ENCODE measurements at places on chromosomes 5 and 9.

DNA sequence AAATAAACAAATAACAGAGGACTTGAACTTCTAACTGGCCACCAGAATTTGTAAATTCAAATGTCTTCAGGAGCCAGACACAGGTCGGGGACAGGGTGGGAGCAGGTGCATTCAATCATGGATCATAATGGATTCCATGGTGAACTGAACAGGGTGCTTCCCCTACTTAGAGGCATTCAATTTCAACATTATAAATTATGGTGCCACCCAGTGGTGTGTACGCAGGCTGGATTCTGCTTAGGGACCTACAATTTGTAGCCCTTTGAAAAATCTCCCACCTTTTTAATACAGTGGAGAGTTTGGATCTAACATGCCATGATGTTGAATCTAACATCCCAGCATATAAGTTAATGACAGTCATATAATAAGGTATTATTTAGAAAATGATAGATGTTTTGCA lies 22.3 kb downstream of the KLF9 start:
- DNase-seq = no peak

DNA sequence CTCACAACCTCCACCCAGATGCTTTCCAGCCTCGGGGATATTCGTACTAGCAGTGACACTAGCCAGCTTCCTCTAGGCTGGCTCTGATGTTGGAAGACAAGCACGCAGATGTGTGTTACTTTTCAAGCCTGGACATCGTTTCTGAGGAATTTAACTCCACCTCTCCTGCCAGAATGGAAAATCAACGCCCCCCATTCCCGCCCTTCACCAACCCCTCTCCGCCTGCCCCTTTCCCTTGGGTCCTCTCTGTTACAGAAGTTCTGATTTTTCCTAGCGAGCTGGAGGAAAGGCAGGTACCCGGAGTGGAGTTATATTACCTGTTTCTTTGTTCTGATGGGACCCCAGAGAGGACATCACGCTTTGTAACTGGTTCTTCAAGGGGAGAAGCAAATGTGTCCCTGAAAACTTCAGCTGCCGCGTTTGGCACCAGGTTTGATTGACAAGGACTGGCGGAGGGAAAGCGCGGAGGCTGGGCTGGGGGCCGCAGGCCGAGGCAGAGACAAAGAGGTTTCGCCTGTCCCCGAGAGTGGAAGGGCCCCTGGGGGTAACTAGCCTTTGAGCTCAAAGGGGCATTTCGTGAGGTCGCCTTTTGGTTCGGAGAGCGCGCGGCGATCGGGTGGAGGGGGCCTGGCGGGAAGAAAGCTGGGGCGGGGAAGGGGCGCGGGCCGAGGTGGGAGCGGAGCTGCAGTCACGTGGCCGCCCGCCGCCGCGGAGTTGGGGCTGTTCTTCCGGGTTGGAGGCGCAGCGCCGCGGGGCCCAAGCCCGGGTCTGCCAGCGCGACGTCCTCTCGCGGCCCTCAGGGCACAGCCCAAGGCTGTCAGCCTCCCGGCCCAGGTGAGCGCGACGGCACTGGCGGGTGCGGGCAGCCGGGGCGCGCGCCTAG lies at the start of gene NNT:
Gene NNT, plus strand, starts transcription at position 720 of the 883 bp plus-strand sequence. CDS start 6,016 bp downstream, outside the sequence.
- peak; percentile 83 for DNase-seq

- no peak for DNase-seq
Observed at GRCh38 chr9:70531311-70531710, 116.9 kb upstream of the KLF9 start.

DNA sequence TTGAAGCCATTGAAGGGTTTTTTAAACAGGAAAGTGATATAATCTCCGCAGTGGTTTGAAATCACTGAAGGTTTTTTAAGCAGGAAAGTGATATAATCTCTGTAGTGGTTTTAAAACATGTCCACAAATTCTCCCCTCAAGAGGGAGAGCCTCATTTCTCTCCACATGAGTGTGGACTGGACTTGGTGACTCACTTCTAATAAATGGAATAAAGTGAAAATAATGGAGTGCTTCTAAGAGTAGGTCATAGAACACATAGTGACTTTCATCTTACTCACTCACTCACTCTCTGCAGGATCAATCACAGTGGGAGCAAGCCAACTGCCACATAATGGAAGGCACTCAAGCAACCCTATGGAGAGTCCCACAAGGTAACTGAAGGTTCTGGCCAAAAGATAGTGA lies 12.0 kb downstream of the CTNNAL1 start:
- no peak for DNase-seq

- no peak for DNase-seq
Observed at GRCh38 chr5:16866273-16866672, 69.8 kb downstream of the MYO10 start.

- no peak for DNase-seq
Observed at GRCh38 chr5:65916636-65917035, 9.7 kb upstream of the ERBIN start.

DNA sequence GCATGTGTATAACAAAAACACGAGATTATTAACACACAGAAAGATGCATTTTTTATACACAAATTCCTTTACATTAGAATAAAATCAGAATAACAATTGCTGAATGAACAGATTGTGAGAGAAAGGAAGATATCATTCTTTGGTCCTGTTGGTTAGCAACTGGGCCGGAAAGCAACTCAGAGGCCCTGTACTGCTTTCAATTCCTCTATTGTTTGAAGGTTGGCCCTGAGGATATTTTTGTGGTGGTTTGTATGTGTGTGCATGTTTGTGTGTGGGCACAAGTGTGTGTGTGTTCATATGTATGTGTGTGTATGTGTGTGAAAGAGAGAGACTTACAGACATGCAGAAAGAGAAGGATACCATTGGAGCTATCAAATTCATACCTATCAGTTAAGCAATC lies 356.8 kb upstream of the DMAC1 start:
- no peak for DNase-seq

DNA sequence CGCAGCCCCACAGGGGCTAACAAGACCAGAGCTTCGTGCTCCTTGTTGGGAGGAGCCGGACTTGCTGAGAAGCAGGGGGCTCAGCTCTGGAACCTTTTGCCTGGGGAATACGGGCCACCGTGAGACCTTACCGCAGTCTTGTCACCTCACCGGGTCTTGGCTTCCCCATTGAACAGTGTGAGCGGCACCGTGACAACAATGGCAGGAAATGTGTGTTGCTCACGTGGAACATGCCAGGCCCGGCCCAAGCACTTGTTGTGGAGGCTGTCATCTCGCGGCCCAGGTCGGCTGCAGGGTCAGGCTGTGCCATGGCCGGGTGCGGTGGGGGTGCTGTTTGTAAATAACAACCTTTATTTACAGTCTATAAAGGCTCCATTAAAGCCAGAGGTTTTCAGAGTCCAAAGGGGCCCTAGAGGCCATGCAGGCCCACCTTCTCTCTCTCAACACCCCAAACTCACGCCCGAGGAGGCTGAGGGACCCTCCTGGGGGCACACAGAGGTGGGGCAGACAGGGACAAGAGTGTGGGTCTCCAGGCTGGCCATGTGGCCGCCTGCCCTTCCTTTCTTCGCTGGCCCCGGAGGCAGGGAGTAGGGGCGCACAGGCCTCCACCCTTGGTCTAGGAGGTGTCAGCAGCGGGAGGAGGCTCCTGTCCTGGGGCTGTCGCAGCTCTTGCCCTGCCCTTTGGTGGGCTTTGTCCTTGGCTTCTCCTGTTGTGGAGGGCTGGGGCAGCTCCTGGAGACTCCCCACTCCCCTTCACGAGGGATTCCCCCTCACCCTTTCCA lies 79.7 kb downstream of the TSPAN17 start:
- DNase-seq = no peak

- peak; percentile 77 for DNase-seq
Observed at GRCh38 chr9:108885643-108886348, 23.7 kb downstream of the ACTL7A start.

- DNase-seq = no peak
Observed at GRCh38 chr5:137760719-137761516, 6.8 kb upstream of the HNRNPA0 start.

- no peak for DNase-seq
Observed at GRCh38 chr5:83509540-83509939, 38.0 kb downstream of the VCAN start.

- no peak for DNase-seq
Observed at GRCh38 chr9:85536076-85536475, 205.7 kb downstream of the AGTPBP1 start.

DNA sequence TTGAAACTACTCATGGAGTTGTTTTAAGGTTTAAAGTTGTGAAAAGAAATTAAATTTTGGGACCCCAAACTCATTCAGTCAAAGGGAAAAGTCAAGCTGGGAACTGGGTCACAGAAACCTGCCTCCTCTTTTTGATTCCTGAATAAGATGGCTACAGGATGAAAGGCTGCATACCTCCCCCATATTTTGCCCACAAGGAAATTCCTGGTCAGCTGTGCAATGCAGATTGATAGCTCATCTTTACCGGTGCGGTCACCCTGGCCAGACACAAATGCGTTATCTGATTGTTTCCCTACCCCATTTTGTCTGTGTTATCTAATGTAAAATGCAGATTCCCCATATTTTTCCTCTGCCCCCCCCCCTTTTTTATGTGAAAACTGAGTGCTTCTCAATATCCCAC lies 1.3 kb downstream of the HAVCR2 start:
- no peak for DNase-seq
